ENCODE measurements at places on chromosomes 4 and X. TPM values are rescaled to one million over a fixed set of nuclear protein-coding genes. Genes with fewer than 3 reads are reported as not detected.

XAGE1B gene
- total RNA-seq = not detected

ANAPC4 gene
- 49.5 TPM for total RNA-seq

DNA sequence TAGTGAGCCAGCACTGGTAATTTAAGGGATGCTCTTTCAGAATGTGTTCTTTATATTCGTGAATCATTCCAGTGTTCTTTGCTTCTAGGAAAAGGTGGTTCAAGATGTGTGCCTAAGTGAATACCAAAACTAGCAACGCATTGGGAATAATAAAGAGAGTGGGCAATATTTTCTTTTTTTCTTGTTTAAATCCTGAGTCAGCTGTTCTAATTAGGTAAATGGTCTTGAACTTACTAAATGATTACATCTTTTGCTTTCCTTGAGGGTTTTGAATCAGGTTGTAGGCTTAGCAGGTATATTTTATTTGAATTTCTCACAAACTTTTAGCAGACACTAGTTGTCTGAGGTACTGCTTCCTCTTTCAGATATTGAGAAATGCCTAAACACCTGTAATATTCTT, 29.5 kb downstream of the ENPEP start:
- no peak overlapping the region for H3K4me3 ChIP-seq
- H3K27me3 ChIP-seq = no peaks in the 10 kb centered on the region
- H3K36me3 ChIP-seq = no peaks in the 10 kb centered on the region
- no peak overlapping the region for H3K27ac ChIP-seq
- no peaks in the 10 kb centered on the region for H3K4me1 ChIP-seq
- DNase-seq = no peak

DNA sequence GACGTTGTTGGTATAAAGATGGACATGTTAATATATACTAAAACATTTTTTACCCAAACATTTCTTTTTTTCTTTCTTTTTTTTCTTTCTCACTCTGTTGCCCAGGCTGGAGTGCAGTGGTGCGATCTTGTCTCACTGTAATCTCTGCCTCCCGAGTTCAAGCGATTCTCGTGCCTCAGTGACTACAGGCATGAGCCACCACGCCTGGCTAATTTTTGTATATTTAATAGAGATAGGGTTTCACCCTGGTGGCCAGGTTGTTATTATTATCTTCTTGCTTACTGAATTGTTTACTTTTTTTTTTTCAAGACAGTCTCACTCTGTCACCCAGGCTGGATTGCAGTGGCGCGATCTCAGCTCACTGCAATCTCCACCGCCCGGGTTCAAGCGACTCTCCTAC, 68.8 kb downstream of the HOPX start:
- no peaks in the 10 kb centered on the region for H3K27me3 ChIP-seq
- no peaks in the 10 kb centered on the region for H3K4me1 ChIP-seq
- H3K4me3 ChIP-seq = no peak overlapping the region
- no peak for DNase-seq

DNA sequence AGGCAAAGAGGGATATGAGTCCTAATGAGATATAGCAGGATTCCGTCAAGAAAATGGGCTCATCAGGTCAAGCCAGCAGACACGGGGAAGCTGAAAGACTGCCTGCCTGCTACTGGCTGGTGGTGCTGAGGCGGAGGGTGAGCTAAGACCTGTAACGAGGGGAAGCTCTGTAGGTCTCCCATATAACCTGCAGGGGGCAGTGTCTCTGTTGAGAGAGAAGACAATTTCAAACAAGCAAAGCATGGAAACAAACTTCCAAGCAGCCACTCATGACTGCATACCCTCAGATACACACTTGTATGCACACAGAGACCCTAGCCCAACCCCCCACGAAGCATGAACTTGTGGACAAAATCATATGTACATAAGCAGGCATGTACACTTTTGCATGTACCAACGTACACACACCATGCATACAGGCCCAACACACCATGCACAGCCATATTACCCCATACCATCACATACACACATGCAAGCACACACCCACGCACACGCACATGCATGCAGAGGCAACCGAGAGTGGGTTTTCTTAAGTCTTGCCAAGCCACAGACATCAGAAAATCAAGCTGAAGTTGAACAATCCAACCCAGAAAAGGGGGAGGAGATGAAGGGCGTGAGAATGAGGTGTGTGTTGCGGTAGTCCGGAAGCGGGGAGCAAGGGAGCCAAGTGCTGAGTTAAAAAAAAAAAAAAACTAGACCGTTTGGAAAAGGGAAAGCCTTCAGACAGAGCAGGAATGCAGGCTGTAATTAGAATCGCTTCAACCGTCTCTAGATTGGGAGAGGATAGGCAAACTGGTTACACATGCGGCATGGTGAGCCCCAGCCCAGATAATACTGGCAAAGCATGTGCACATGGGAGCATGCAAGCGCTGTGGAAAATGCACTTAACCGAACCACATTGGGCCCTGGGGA, 71.0 kb downstream of the PJA1 start:
- H3K4me3 ChIP-seq = no peak overlapping the region
- no peaks in the 10 kb centered on the region for H3K4me1 ChIP-seq
- DNase-seq = no peak
- no peaks in the 10 kb centered on the region for H3K27me3 ChIP-seq
- H3K36me3 ChIP-seq = no peaks in the 10 kb centered on the region
- no peak overlapping the region for H3K27ac ChIP-seq

- H3K36me3 ChIP-seq = no peaks in the 10 kb centered on the region
- H3K4me1 ChIP-seq = no peaks in the 10 kb centered on the region
- no peak overlapping the region for H3K4me3 ChIP-seq
- H3K27ac ChIP-seq = no peak overlapping the region
- no peak for DNase-seq
Observed at GRCh38 chr4:38415682-38416081, 248.3 kb upstream of the KLF3 start.

GRCh38 chr4:175325230-175325629, 407.1 kb downstream of the ADAM29 start:
- H3K27ac ChIP-seq = no peak overlapping the region
- no peaks in the 10 kb centered on the region for H3K36me3 ChIP-seq
- H3K4me3 ChIP-seq = no peak overlapping the region

SFRP2 gene
- not detected for total RNA-seq

DNA sequence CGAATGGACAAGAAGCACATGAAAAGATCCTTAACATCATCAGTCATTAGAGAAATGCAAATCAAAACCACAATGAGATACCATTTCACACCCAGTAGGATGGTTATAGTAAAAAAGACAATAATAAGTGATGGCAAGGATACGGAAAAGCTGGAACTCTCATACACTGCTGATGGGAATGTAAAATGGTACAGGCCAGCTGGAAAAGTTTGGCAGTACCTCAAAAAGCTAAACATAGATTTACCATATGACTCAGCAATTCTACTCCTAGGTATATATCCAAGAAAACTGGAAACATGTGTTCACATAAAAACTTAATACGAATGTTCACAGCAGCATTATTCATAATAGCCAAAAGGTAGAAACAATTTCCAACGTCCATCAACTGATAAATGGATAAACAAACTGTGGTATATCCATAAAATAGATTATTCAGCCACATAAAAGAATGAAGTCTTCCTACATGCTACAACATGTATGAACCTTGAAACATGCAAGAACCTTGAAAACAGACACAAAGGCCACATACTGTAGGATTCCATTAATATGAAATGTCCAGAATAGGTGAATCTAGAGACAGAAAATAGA, 11.9 kb downstream of the RPS6KA3 start:
- no peak for DNase-seq
- peaks cover 12% of the 10 kb centered on the region for H3K4me1 ChIP-seq
- no peaks in the 10 kb centered on the region for H3K36me3 ChIP-seq

- no peaks in the 10 kb centered on the region for H3K27me3 ChIP-seq
- peaks cover 2% of the 10 kb centered on the region for H3K4me1 ChIP-seq
- DNase-seq = no peak
Observed at GRCh38 chr4:10728016-10728415, 43.4 kb upstream of the CLNK start.

GRCh38 chrX:18875256-18875878, 108.5 kb downstream of the PHKA2 start:
- no peak overlapping the region for H3K4me3 ChIP-seq
- DNase-seq = no peak
- H3K27me3 ChIP-seq = no peaks in the 10 kb centered on the region
- H3K36me3 ChIP-seq = no peaks in the 10 kb centered on the region
- H3K27ac ChIP-seq = no peak overlapping the region
- no peaks in the 10 kb centered on the region for H3K4me1 ChIP-seq

DIPK2B gene
- not detected for total RNA-seq

DNA sequence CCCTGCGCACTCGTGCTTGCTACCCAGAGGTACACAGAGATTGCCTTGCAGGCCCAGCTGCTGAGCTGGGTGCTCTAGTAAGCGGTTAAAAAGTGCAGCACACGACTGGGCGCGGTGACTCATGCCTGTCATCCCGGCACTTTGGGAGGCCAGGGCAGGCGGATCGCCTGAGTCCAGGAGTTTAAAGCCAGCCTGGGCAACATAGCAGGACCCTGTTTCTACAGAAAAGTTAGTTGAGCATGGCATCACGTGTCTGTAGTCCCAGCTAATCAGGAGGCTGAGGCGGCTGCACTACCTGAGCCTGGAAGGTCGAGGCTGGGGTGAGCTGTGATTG, 5.5 kb downstream of the UVSSA start:
- peaks cover 21% of the 10 kb centered on the region for H3K4me1 ChIP-seq
- H3K27me3 ChIP-seq = no peaks in the 10 kb centered on the region
- no peak overlapping the region for H3K4me3 ChIP-seq

NPY2R gene
- total RNA-seq = not detected

HSD17B13 gene
- total RNA-seq = 0.33 TPM

USP26 gene
- total RNA-seq = not detected

- no peak for DNase-seq
- H3K4me3 ChIP-seq = no peak overlapping the region
- no peak overlapping the region for H3K27ac ChIP-seq
- H3K4me1 ChIP-seq = no peaks in the 10 kb centered on the region
- no peaks in the 10 kb centered on the region for H3K36me3 ChIP-seq
Observed at GRCh38 chr4:69718396-69719271, 41.8 kb downstream of the SULT1B1 start.

SLC9B2 gene
- 17.9 TPM for total RNA-seq

- H3K36me3 ChIP-seq = no peaks in the 10 kb centered on the region
- no peaks in the 10 kb centered on the region for H3K4me1 ChIP-seq
- no peaks in the 10 kb centered on the region for H3K27me3 ChIP-seq
- no peak overlapping the region for H3K4me3 ChIP-seq
Observed at GRCh38 chr4:13244444-13244843, 239.7 kb downstream of the RAB28 start.

GRCh38 chr4:88144048-88144447, 14.4 kb downstream of the ABCG2 start:
- no peak overlapping the region for H3K4me3 ChIP-seq
- no peak overlapping the region for H3K27ac ChIP-seq
- H3K4me1 ChIP-seq = no peaks in the 10 kb centered on the region
- DNase-seq = no peak

DNA sequence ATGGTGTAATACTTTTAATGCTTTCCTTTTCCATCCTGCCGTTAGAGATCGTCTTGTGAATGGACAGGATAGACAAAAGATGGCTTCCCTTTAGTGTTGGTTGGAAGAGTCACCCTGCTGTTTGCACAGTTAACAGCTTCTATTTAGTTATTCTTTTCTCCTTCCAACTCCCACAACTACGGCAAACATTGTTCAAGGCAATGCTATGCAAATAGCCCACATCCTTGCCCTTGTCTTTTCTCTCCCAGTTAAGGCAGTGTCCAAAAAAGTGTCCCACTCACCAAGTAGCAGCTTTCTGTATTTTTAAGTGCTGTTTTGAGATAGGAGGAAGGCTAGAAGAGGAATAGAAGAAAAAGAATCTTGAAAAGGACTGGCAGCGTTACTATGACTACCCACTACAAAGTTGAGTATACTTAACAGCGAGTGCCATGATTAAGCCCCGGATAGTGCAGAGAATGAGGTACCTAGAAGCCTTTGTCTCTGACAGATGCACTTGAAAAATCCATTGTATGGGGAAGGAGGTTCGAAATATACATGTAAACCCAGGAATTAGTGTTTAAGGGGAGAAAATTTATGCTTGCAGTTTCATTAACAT, 12.1 kb upstream of the RUFY3 start:
- no peak overlapping the region for H3K4me3 ChIP-seq
- no peaks in the 10 kb centered on the region for H3K36me3 ChIP-seq
- H3K27ac ChIP-seq = no peak overlapping the region
- no peak for DNase-seq
- H3K27me3 ChIP-seq = no peaks in the 10 kb centered on the region

- no peaks in the 10 kb centered on the region for H3K36me3 ChIP-seq
- no peak for DNase-seq
- H3K27me3 ChIP-seq = no peaks in the 10 kb centered on the region
- H3K4me1 ChIP-seq = no peaks in the 10 kb centered on the region
- H3K4me3 ChIP-seq = no peak overlapping the region
Observed at GRCh38 chr4:52946855-52947254, 84.7 kb downstream of the RASL11B start.

DNA sequence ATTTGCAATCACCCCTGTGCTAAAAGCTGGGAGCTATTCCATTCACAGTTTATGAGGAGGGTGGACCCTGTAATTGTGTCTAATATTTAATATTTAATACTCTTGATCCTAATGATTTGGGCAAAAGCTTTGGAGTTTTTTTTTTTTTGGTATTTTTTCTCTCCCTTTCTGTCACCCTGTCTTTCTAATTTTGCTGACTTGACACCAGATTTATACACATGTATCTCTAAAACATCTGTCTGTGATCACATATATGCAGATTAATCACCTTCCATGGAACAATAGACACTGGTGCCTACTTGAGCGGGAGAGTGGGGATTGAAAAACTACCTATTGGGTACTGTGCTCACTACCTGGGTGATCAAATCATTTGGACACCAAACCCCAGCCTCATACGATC, 18.7 kb upstream of the ANTXR2 start:
- no peak overlapping the region for H3K4me3 ChIP-seq
- DNase-seq = no peak
- no peaks in the 10 kb centered on the region for H3K27me3 ChIP-seq
- no peak overlapping the region for H3K27ac ChIP-seq
- H3K36me3 ChIP-seq = no peaks in the 10 kb centered on the region

DNA sequence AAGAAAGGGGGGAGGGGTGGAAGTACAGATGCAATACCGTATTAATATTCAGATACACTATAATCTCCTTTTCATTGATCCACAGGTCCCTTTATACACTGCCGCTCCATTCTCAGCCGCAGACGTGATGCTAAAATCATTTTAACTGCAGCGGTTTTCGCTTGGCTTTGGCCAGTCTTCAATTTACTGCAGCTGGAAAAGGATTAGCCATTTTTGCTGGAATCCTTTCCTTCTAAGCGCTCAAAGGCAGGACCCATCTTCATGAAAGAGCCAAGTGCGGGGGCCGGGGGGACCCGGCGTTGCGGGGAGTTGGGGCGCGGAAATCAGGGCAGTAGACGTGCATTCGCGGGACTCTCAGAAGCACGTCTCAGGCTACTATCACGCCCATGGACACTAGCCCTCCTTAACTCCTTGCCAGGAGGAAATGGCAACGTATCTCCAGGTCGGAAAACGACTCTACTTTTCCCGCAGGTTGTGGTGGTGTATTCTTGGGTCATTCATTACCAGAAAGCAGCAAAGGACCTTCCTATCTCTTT, 1.7 kb upstream of the PCDH10 start:
- H3K27me3 ChIP-seq = peaks cover 24% of the 10 kb centered on the region
- H3K27ac ChIP-seq = no peak overlapping the region
- H3K4me1 ChIP-seq = peaks cover 7% of the 10 kb centered on the region
- no peaks in the 10 kb centered on the region for H3K36me3 ChIP-seq
- H3K4me3 ChIP-seq = no peak overlapping the region
- no peak for DNase-seq

All from natural killer cell (primary cell).